ENCODE measurements at places on chromosomes 4 and X. TPM values are rescaled to one million over a fixed set of nuclear protein-coding genes. Genes with fewer than 3 reads are reported as not detected.

DNA sequence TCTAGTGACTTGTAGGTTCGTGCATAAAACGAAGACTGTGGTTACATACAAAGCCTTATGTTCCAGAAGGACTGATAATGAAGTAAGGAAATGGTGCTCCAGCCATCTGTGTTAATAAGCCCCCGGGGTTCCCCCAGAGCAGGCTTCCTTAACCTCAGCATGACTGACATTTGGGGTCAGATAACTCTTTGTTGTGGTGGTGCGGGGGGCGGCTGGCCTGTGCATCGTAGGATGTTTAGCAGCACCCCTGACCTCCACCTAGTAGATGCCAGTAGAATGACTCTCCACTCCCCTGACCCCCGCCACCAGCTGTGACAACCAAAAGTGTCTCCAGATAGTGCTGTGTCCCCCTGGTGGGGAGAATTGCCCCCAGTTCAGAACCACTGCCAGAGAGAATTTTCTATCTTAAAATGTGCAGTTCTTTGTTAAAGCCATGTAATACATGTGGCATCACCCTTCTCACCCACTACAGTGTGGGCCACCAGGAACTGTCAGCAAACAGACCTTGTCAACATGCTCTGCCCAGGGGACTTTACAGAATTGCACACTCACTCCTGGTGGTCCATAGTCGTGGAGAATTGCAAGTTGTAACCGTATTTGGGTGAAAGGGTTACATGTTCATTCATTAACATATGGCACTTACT, 7.5 kb downstream of the SH3KBP1 start:
- no peak overlapping the region for H3K27ac ChIP-seq
- DNase-seq: no peak
- no peaks in the 10 kb centered on the region for H3K36me3 ChIP-seq
- no peaks in the 10 kb centered on the region for H3K27me3 ChIP-seq

- H3K36me3 ChIP-seq: no peaks in the 10 kb centered on the region
- H3K4me3 ChIP-seq: no peak overlapping the region
- no peak overlapping the region for H3K27ac ChIP-seq
- no peak for DNase-seq
- no peaks in the 10 kb centered on the region for H3K4me1 ChIP-seq
- no peaks in the 10 kb centered on the region for H3K27me3 ChIP-seq
Measured at GRCh38 chr4:102625232-102625930, 124.2 kb downstream of the NFKB1 start.

DNA sequence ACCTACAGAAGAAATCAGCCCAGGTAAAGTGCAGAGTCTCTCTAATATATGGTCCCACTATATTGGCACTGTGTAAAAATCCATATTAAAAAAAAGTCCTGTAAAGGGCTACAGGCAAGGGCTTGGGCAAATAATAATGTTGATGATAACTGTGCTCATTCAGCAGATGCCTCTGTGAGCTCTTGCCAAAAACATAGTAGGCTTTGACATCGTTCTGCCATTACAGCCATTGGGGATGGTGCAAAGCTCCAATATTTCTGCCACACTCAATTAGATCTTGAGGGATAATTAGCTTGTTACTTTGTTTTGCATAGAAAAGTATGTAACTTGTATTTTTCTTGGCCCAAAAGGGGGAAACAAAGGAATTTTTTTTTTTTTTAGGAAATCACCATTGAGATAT, 645.5 kb upstream of the FAM241A start:
- no peak overlapping the region for H3K27ac ChIP-seq
- H3K4me3 ChIP-seq: no peak overlapping the region
- H3K4me1 ChIP-seq: no peaks in the 10 kb centered on the region
- no peaks in the 10 kb centered on the region for H3K27me3 ChIP-seq

- peaks cover 11% of the 10 kb centered on the region for H3K4me1 ChIP-seq
- no peak overlapping the region for H3K27ac ChIP-seq
- no peaks in the 10 kb centered on the region for H3K27me3 ChIP-seq
- no peak overlapping the region for H3K4me3 ChIP-seq
- no peak for DNase-seq
- H3K36me3 ChIP-seq: peaks cover 43% of the 10 kb centered on the region
Measured at GRCh38 chr4:185339941-185340340, 55.8 kb downstream of the LRP2BP start.

DNA sequence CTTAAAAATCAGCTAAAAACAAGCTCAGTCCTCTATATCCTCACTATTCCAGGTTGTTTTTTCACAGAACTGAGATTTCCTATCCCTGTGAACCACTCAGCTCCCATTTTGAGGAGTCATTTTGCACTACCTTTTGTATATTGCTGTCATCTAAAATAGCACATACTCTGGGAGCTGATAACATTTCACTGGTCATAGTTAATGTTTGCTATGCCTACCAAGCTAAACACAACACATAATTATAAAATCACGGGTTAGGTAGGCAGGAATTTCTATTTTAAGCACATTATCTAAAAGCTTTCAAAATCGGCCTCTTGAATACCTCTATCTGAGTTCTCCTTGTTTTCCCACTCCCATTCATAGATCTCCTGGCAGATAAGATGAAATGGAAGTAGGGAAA, 882.0 kb upstream of the INTU start:
- no peak for DNase-seq
- H3K27ac ChIP-seq: no peak overlapping the region
- no peak overlapping the region for H3K4me3 ChIP-seq

DNA sequence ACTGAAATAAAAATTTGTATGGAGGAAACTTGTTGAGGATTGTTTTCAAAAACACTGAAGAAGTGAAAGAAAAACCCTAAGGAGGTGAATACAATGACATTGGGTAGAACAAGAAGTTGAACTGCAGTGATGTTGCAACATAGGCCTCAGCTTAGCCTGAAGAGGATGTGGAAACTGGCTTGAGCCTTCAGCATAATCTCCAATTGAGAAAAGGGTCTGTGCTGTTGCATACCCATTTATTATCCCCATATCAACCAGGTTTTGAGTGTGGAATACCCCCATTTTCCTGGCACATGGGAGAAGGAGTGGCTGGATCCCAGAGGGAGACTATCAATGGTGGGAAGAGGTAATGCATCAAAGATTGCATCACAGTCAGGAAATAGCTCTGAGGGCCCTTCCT, 695.0 kb upstream of the HS3ST1 start:
- no peak for DNase-seq
- H3K27me3 ChIP-seq: no peaks in the 10 kb centered on the region
- H3K36me3 ChIP-seq: no peaks in the 10 kb centered on the region
- no peaks in the 10 kb centered on the region for H3K4me1 ChIP-seq

DNA sequence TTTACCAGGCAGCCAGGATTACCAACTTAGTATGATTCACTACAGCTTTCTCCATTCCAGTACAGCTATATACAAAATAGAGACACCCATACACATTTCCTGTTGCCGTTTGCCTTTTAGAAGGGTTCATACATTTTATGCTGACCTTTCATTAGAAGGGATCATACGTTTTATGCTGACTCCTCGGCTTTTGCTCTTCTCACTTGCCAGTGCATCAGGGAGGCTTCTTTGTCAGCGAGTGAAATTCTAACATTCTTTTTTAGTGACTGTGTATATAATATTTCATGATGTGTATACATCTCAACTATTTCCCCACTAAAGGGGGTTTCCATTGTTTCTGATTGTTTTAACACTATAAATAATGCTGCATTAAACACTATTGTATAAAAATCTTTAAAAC, 552.6 kb downstream of the TRIML1 start:
- no peak overlapping the region for H3K4me3 ChIP-seq
- H3K4me1 ChIP-seq: no peaks in the 10 kb centered on the region
- H3K36me3 ChIP-seq: no peaks in the 10 kb centered on the region
- H3K27me3 ChIP-seq: no peaks in the 10 kb centered on the region
- H3K27ac ChIP-seq: no peak overlapping the region
- DNase-seq: no peak

DNA sequence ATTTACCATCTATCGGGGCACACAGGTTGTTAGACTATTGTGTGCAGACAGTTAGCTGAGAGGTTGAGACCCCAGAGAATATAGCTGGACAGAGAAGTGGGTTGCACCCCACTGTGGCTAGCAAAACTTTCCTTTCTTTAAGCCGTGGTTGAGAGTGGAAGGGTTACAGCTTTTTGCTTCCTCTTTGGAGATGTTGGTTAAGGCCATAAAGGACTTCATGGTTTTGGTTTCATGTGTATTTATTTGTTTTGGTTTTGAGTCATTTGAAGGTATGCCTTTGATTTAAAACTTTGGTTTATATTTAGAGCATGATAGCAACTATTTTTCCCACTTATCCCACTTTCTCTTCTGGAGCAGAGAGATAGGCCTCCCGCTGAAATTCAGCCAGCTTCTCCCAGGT, 274.3 kb upstream of the IL1RAPL1 start:
- H3K4me3 ChIP-seq: no peak overlapping the region
- H3K27me3 ChIP-seq: no peaks in the 10 kb centered on the region
- no peak for DNase-seq
- H3K36me3 ChIP-seq: no peaks in the 10 kb centered on the region

DNA sequence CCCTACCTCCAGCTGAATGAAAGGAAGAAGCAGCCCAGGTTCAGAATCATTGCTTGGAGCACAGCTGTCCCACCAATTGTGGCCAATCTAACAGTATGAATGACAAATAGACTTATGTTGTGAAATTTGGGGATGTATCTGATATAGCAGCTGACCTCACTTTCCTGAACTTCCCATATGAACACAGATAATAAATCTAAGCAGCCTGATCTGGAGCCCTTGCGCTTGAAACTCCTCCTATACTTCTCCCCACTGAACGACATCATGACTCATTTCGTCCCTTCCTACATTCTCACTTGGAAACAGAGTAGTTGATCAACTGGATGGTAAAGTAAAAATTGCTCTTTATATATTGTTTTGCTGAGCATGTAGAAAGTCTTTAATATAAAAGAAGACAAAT, 24.2 kb upstream of the AMELX start:
- no peak overlapping the region for H3K4me3 ChIP-seq
- no peaks in the 10 kb centered on the region for H3K36me3 ChIP-seq
- H3K27me3 ChIP-seq: no peaks in the 10 kb centered on the region
- no peak for DNase-seq
- H3K4me1 ChIP-seq: no peaks in the 10 kb centered on the region
- no peak overlapping the region for H3K27ac ChIP-seq

DNA sequence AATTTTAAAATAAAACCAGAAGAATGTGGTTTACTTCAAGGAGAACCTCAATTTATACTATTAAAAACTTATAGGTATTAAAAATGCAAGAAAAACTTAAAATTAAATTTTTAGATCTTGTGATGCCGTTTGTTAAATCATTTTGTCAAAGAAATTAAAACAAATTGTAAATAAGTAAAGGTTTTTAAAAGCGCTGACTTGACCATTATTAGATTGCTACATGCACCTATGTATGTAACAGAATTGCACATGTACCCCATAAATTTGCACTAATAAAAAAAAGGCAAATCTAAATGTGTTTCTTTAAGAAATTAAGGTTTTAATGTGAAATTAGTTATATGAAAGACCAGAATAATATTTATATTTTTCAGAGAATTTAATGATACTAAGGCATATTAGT, 156.1 kb downstream of the LARP7 start:
- no peak overlapping the region for H3K27ac ChIP-seq
- H3K27me3 ChIP-seq: no peaks in the 10 kb centered on the region
- DNase-seq: no peak
- no peaks in the 10 kb centered on the region for H3K36me3 ChIP-seq

- DNase-seq: no peak
- no peaks in the 10 kb centered on the region for H3K27me3 ChIP-seq
- no peak overlapping the region for H3K4me3 ChIP-seq
- peaks cover 4% of the 10 kb centered on the region for H3K4me1 ChIP-seq
- no peaks in the 10 kb centered on the region for H3K36me3 ChIP-seq
- H3K27ac ChIP-seq: peak overlapping the region; percentile 30
Measured at GRCh38 chr4:10124167-10124930, 7.8 kb upstream of the WDR1 start.

GRCh38 chrX:1205681-1206611, 6.5 kb downstream of the CRLF2 start:
- H3K27ac ChIP-seq: no peak overlapping the region
- no peaks in the 10 kb centered on the region for H3K36me3 ChIP-seq
- no peaks in the 10 kb centered on the region for H3K4me1 ChIP-seq
- H3K27me3 ChIP-seq: no peaks in the 10 kb centered on the region
- H3K4me3 ChIP-seq: peak overlapping the region; percentile 36

DNA sequence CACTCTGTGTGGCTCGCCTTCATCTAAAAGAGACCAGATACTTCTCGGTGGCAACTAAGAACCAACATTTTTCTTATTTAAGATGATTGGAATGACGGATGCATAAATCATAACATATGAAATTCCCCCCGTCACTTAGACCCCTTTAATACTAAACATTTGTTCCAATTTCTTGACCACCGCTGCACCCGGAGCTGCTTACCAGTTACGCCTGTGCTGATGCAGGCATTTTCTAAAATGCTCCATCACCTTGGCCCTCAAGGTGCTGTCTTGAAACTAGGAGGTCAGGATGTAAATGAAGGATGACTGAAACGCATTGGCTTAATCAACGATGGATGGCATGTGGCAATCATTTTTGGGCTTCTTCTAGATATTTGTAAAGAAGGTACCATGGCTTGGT, 130.0 kb downstream of the CPZ start:
- no peaks in the 10 kb centered on the region for H3K27me3 ChIP-seq
- H3K27ac ChIP-seq: no peak overlapping the region
- H3K4me3 ChIP-seq: no peak overlapping the region
- DNase-seq: no peak
- H3K4me1 ChIP-seq: no peaks in the 10 kb centered on the region

DNA sequence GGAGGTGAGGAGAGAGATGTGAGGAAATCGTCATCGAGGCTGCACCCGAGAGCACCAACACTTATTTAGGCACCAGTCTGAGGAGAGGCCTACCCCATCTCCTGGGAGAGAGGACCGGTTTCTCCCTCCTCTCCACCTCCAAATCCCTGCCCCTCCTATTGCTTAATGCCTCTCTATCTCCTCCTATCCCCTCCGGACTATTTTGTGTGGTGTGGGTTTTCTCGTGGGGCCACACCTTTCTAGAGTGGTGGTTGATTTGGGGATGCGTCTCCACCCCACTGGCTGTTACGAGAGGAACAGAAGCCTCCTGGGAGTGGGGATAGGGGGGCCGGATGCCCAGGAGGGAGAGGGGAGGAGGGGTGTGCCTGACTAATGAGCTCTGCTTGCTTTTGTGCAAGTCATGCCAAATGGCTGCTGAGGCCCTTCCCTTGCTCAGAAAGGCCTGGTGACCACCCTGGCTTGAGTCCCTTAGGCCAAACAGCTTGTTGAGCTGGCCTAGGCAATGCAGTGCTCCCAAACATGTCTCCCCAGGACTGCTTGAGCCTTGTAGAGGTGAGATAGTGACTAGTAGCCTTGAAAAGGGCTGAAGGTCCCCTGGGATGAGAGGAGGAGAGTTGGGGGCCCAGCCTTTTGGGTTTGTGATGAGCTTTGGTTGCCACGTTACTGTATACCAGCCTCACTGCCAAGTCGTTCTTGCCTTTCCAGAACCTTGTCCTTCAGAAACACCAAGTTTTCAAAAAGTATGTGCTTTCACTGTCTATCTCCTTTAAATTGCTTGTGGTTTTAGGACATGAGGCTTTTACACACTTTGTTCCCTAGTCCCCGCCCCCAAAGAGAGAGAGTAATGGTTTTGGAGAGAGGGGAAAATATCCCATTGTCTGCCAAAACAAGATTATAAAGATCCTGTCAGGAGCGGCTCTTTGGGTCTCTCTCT, 1.2 kb downstream of the MSN start:
- peaks cover 62% of the 10 kb centered on the region for H3K4me1 ChIP-seq
- H3K4me3 ChIP-seq: peak overlapping the region; percentile 72
- peak overlapping the region; percentile 95 for H3K27ac ChIP-seq
- DNase-seq: peak; percentile 12

- no peak for DNase-seq
- H3K4me3 ChIP-seq: no peak overlapping the region
- peaks cover 14% of the 10 kb centered on the region for H3K4me1 ChIP-seq
- no peak overlapping the region for H3K27ac ChIP-seq
- peaks cover 10% of the 10 kb centered on the region for H3K36me3 ChIP-seq
Measured at GRCh38 chr4:94504545-94504944, 52.8 kb downstream of the PDLIM5 start.

EFHC2 gene
- total RNA-seq: 0.22 TPM

FGD1 gene
- 6.0 TPM for total RNA-seq

TNMD gene
- not detected for total RNA-seq

CCDC158 gene
- total RNA-seq: not detected
